SK-MEL-5 (cell line): ENCODE measurements at places on chromosomes 5 and 9. TPM values are rescaled to one million over a fixed set of nuclear protein-coding genes. Genes with fewer than 3 reads are reported as not detected.

- no peak for DNase-seq
Measured at GRCh38 chr5:75686480-75686879, 30.8 kb downstream of the POC5 start.

DNA sequence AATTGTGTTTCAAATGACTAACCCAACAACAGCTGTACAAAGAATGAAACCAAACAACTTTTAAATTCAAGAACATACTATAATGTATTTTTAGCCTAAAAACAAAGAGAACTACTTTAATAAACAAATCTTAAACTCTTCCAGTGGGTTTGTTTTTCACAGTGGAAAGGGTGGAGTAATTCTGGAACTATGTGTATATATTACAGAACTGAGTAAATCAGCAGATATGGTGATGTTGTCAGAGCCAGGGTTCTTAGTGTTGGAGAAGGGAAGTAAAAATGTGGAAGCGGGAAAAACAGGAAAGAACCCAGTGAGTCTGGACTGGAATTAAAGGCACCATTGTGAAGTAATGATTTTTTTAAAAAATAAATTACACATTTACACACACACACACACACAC, 144.9 kb downstream of the CDK5RAP2 start:
- DNase-seq = no peak

- DNase-seq = no peak
Measured at GRCh38 chr5:173789031-173789920, 98.9 kb upstream of the CPEB4 start.

RLN2 gene
- not detected in 2 replicates for total RNA-seq

ZDHHC21 gene
- 3.5 and 3.8 TPM in 2 replicates for total RNA-seq
